Erythroblast (primary cell): ENCODE measurements at places on chromosomes 6 and 20.
A peak's percentile ranks its signal among the peaks of the same experiment; 100 is the strongest.

- DNase-seq, result peak; percentile 33
Measured at GRCh38 chr6:136737871-136738691, 54.2 kb downstream of the MAP3K5 start.

DNA sequence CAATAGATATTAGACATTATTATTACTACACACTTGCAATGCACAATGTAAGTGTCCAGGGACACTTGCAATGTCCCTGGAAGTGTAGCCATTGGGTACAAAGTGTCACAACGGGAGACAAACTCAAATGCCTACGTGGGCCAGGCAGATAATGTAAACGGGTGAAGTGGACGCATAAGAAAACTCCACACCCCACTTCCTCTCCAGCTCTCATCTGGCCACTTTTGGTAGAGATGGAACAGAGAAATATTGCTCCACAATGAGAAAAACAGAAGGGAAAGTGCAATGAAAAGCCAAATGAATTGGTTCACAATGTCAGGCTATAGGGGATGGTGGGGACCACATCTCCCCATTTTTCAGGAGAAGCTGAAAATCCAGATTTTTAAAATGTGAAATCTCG, 9.4 kb downstream of the SULF2 start:
- DNase-seq, result no peak

GRCh38 chr6:39772559-39773273, 19.5 kb upstream of the DAAM2 start:
- DNase-seq, result no peak

- DNase-seq, result no peak
Measured at GRCh38 chr6:29800254-29800653, 27.4 kb upstream of the HLA-G start.
